ENCODE measurements at places on chromosomes 13 and 19. TPM values are rescaled to one million over a fixed set of nuclear protein-coding genes. Genes with fewer than 3 reads are reported as not detected.

Gene DCT
- under 0.01 TPM for total RNA-seq

Gene CKAP2
- 9.5 TPM for total RNA-seq

Gene TEAD2
- 19.2 TPM for total RNA-seq

Gene TPT1
- 3,546 TPM for total RNA-seq

Gene ZNF486
- 4.1 TPM for total RNA-seq

Gene WDR88
- total RNA-seq = under 0.01 TPM

Gene IFNL1
- not detected for total RNA-seq

Gene C13orf46
- 0.26 TPM for total RNA-seq

Gene EDDM13
- not detected for total RNA-seq

Gene DENND1C
- total RNA-seq = not detected

Gene CPT1C
- total RNA-seq = 31.2 TPM

Gene PCDH8
- total RNA-seq = not detected

Gene ZNF66
- total RNA-seq = 1.5 TPM
